ENCODE measurements at places on chromosomes 11 and 22.

- no peak for DNase-seq
Observed at GRCh38 chr11:117700551-117700950, 96.5 kb downstream of the DSCAML1 start.

DNA sequence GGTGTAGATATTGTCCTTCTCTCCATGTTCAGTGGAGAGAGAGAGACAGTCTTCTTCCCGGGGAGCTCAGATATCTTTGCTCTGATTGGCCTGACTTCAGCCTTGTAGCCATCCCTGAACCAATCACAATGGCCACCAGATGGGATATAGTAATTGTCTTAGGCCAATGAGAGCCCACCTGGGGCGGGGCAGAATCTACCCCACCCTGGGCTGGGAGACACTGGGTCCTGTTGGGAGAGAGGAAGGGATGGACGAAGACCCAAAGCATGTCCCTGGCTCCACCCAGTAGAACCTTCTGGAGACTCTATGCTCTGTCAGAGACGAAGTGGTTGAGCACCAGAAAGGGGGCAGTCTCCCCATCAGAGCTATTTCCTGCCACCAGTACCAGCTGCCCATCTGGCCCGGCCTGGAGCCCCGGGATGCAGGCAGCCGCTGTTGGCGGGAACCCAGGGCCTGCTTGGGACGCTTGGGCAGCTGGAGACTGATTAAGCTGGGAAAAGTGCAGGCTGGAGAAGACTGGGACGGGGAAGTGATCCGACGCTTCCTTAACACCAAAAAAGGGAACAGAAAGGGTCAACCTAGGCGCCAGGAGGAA lies 31.6 kb upstream of the CBX7 start:
- no peak for DNase-seq

DNA sequence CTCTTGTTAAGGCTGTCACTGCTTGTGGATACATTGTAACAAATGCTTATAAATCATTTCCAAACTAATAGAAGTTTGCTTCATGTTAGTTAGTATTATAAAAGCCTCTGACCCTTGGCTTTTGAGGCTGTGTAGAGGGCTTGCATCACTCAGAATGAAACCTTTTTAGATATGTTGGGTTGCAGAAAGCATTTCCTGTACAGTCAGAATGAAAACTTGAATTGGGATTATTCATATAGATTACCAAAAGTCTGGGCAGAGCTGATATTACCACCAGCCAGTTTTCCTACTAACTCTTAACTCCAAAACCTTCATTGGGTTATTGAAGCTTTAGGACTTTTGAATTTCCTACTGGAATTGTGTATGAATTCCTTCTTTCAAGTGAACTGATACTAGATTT lies 12.0 kb downstream of the KMT2A start:
- DNase-seq, result no peak

GRCh38 chr11:2182692-2183474 lies 11.3 kb upstream of the TH start:
- no peak for DNase-seq

DNA sequence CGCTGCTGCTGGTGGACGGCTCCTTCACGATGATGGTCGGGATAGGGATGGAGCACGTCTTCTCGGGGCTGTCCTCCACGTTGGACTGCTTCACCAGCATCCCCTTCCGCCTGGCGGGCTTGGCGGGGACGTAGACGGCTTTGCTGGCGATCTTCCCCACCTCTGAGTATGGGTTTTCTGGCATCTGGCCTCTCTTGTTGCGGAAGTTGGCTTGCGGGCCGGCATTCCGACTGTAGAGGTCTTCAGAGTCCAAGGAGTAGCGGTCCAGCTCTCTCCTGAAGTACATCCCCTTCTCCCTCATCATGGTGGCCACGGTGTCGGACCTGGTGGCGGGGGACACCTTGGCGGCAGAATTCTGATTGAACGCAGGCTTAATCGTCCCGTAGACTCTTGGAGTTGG lies 88.8 kb downstream of the CTTN start:
- no peak for DNase-seq

DNA sequence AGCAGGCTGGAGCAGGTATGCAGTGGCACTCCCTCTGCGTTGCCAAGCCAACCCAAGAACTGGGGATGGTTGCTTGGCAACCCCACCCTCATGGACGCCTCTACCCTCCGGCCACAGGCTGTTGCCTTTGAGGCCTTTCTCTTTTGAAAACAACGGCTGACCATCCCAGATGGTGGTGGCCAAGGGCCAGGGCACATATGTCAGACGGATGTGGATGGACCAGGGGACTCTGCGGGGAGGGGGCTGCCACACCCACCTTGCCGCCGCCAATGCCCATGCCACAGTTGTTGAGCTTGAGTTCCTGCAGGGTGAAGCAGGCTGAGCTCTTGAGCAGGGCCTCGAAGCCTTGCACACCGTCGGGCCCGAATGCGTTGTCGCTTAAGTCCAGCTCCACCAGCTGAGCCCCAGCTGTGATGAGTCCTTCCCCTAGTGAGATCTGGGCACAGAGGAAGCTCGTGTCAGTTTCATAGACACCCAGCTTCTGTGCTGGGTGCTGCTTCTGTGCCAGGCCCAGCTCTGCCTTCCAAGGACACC lies 21.5 kb downstream of the RANGAP1 start:
- DNase-seq, result no peak

- no peak for DNase-seq
Observed at GRCh38 chr11:11171285-11171684, 181.8 kb downstream of the CSNK2A3 start.

GRCh38 chr11:65213322-65214211 lies 31.8 kb downstream of the CAPN1 start:
- DNase-seq, result no peak

- no peak for DNase-seq
Observed at GRCh38 chr11:126583101-126583500, 227.6 kb downstream of the ST3GAL4 start.

DNA sequence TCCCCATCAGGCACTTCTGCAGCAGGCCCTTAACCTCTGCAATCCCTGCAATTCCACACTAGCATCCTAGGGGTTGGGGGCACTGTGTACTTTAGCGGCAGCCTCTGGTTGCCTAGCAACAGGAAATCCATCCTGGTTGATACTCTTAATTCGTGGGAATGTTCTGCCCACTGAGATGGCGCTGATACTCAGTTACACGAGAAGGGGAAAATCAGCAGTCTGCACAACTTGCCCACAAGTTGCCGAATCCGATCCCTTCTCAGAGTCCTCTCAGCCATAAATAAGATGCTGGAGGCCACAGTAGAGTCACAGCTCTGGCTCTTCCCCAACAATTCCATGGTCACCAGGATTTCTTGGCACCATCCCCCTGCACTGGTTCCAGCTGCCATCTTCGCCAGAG lies 57.6 kb upstream of the CRYBB3 start:
- no peak for DNase-seq

DNA sequence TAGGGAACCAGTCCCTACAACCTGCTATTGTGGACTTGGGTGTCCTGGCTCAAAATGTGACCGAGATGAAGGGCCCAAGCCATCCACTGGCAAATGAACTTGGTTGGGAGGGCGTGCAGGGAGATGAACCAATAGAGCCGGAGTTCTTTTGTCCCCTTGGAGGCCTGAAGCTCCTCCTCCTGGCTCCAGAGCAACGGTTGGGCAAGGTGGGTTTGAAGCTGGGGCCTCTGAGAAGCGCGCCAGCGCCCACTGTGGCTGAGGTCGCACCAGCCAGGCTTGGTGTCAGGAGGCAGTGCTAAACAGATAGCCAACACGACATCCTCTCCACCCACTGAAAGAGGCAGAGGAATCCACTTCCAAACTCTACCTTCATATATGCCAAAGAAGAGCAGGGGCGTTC lies 36.0 kb upstream of the PACSIN2 start:
- DNase-seq, result no peak

DNA sequence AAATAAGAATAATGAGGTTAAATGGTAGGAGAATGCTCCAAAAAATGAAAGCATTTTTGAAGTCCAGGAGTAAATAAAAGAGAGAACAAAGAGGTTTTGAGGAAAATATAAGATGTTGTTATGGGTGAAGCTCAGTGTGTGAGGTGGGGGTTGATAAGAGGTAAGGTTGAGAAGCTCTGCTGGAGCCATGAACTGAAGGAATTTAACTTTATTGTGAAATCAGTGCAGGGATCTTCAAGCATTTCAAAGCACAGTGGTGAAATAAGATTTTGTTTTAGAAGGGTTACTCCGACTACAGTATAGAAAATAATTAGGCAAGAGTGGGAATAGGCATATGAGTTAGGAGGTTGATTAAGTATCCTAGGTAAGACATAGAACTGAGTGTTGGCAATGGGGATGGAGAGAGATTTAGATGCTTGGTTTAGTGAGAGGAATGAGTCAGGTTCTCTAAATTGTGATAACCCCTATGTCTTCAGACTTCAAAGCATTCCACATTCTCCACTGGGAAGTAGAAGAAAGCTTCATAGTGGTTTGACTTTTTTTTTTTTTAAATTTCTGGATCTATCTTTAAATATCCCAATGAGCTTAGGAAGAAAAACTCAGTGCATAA lies 403.2 kb downstream of the AASDHPPT start:
- no peak for DNase-seq

DNA sequence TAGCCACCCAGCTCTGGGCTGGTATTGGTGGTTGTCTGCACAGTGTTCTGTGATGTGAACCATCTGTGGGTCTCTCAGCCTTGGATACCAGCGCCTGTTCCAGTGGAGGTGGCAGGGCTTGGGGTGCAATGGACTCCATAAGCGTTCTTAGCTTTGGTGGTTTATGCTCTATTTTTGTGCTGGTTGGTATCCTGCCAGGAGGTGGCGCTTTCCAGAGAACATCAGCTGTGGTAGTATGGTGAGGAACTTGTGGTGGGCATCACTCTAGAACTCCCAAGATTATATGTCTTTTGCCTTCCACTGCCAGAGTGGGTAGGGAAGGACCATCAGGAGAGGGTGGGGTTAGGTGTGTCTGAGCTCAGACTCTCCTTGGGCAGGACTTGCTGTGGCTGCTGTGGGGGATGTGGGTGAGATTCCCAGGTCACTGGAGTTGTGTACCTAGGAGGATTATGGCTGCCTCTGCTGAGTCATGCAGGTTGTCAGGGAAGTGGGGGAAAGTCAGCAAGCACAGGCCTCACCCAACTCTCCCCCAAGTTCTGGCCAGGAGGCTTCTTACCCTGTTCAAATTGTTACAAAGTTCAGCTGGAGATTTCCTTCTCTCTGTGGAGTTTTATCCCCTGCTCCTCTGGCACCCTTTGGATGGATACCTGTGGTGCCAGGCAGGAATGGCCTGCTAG lies 47.2 kb downstream of the MRGPRX2 start:
- no peak for DNase-seq

- DNase-seq, result no peak
Observed at GRCh38 chr11:88629496-88629895, 292.0 kb upstream of the CTSC start.

- no peak for DNase-seq
Observed at GRCh38 chr11:12376259-12377081, 901 bp upstream of the PARVA start.

DNA sequence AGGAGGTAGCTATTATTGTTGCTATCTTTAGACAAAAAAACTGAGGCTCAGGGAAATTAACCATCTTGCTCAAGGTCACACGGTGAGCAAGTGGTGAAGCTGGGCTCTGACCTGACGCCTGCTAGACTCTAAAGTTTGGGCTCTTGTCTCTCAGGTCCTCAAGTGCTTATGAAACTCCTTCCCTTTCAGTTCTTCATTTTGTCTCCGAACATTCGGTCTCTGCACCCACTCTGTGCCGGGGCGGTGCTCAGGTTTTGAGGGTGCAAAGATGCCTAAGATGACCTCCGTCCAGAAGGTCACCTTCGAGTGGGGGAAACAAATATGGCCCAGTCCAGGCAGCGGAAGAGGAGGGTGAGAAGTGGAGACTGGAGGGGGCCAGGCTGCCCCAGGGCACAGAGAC lies 16.0 kb downstream of the OVOL1 start:
- no peak for DNase-seq

GRCh38 chr11:1765871-1766718 lies 2.4 kb upstream of the CTSD start:
- no peak for DNase-seq

- DNase-seq, result no peak
Observed at GRCh38 chr11:65854161-65854592, 3.8 kb downstream of the CFL1 start.

- DNase-seq, result no peak
Observed at GRCh38 chr22:47044722-47045535, 282.5 kb downstream of the TBC1D22A start.

DNA sequence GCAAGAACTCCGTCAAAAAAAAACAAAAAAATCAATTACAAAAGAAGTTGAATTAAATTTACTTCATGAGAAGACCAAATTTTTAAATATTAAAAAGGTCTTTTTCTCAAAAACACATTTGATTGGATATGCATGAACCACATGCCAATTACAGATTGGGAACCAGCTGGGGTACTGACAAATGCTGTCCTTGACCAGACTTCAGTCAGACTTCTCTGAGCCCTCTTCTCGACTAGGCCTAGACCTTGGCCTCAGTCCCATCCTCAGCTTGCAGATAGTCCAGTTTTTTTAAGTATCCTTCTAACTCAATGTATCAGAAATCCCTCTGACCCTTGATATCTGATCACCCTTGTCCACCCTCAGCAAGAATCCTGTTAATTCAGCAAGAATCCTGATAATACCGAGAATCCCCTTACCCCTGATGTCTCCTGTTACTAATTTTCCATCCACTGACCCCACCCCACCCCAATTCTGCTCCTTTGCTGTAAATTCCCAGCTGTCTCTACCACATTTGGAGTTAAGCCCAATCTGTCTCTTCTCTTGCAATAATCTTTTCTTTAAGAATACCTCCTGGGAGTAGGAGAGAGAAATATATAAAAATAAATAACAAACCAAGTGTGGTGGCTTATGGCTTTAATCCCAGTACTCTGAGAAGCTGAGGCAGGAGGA lies 30.9 kb downstream of the OR4D9 start:
- DNase-seq, result no peak

GRCh38 chr22:45254789-45255278 lies 14.1 kb upstream of the KIAA0930 start:
- DNase-seq, result no peak

DNA sequence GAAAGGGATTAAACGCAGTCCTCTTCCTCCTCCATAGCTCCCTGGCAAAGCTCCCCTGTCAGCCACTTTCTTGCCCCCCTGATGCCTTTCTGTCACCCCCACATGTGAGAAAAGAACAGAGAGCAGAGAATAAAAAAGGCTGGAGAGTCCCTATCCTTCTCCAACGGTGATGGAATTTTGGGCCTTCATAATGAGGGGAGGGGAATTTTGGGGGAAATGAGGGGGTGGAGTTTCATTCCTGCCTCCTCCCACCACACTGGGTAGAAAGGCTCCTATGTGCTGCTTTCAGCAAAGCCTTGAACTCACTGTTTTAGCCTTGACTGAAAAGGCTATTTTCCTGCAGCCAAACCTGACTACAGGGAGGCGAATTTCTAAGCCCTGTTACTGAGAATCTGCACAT lies 59.3 kb downstream of the C11orf58 start:
- DNase-seq, result no peak

GRCh38 chr11:96741068-96741467 lies 351.3 kb downstream of the JRKL start:
- DNase-seq, result no peak

Measured in right kidney (tissue), 9 donors.